ENCODE measurements at places on chromosomes 3 and 15.
A peak's percentile ranks its signal among the peaks of the same experiment; 100 is the strongest.

DNA sequence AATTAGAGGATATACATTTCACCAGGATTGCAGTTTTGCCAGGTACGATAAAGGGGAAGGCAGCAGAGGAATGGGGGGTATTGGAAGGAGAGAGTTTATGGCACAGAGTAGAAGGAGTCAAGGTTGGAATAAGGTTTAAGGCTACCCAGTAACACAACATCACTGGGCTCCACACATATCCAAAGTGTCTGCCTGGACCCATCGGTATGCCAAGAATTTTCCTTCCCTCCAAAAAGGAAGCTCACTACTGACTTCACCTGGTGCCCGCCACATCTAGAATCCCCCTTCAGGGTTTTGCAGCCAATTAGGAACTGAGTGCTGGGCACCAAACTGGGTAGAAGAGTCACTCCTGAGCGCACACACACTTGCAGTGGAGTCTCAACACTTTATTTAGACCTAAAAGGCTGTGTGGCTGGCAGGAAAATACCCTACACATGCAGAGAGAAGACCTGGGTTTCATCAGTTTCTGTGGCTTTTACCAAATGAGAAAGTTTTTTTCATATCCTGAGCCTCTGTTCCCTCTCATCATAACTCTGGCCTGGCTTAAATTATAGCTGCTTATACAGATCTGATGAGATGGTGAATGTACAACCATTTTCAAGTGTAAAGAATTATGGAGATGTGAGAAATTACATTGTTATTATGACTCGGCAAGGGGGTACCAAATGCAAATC lies 190.8 kb upstream of the LPP start:
- no peak for DNase-seq

DNA sequence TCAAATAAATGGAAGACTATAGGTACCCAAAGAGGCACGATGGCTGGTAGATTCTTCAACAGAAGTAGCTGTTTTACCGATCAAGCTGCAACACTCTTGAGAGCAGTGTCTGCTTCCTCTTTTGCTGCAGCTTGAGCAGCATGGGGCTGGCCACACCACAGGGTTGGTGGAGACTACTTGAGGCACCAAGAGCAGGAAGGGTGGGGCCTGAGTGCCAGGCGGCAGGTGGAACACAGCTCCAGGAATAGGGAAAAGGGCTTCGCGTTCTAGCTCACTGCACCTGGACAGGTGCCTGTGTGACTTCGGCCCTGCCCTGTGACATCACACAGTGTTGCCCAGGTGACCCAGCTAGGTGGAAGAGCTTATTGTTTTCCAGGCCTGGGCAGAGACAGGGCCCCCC lies at the start of gene CCDC33:
CCDC33 (plus strand) TSS at position 365 of the 400 bp plus-strand sequence. CDS start 394 bp downstream, outside the sequence.
- DNase-seq = no peak

DNA sequence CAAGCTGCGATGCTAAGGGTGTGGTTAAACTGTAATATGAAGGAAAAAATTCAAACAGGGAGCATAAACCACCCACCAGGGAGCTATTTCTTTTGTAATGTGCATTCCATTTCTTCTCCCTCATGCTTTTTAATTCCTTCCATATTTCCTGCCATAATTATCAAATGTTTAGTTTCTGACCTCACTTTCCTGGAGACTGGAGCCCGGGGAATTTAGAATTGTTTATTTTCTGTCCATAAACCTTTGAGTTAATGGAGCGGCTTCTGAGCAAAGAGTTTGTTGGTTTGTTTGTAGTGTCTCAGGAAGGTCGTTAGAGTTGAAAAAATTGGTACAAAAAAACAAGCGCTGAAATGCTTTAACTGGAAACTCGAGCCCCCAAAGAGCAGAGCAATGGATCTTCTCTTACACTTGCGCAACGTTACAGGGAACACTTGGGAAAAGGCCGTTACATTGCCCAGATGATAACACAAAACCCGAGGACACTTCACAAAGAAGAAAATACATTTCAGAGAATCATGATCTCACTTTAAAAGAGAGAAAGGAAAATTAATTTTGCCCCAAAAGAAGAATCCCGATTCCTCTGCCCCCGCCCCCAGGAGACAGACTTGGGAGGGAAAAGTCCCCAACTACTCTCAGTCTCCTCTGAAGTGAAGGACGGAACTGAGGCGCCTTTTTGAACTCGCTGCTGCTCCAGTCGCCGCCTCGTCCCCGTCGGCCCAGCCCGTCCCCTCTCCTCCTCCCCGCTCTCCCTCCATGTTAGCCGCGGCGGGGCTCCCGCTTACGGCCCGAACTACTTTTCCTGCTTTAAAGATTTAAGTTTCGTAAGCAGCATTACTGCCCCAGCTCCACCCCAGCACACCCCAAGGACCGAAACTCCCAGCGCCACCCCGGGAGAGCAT lies 842 bp downstream of the FSTL1 start:
- peak; percentile 91 for DNase-seq

GRCh38 chr3:187799942-187800641 lies 54.8 kb upstream of the BCL6 start:
- no peak for DNase-seq

DNA sequence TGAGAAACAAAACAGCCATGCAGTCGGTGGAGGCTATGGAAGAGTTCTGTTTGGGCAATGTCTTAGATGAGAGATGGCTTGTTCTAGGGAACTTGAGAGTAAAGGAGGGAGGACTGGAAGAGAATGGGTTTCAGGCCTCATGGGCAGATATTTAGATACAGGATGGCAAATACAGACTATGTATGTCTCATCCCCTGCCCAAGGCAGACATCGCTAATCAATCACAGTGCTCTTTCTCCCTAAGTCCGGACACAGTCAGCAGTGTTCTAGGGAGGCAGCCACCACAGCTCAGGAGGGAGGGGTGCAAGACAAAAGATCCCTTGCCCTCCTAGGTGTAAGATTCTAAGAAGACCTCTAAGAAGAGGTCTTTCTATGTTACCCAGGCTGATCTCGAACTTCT lies 159.3 kb upstream of the TLE3 start:
- no peak for DNase-seq

Data from fibroblast of upper back skin (primary cell).